ENCODE measurements at places on chromosomes 13 and 19.

DNA sequence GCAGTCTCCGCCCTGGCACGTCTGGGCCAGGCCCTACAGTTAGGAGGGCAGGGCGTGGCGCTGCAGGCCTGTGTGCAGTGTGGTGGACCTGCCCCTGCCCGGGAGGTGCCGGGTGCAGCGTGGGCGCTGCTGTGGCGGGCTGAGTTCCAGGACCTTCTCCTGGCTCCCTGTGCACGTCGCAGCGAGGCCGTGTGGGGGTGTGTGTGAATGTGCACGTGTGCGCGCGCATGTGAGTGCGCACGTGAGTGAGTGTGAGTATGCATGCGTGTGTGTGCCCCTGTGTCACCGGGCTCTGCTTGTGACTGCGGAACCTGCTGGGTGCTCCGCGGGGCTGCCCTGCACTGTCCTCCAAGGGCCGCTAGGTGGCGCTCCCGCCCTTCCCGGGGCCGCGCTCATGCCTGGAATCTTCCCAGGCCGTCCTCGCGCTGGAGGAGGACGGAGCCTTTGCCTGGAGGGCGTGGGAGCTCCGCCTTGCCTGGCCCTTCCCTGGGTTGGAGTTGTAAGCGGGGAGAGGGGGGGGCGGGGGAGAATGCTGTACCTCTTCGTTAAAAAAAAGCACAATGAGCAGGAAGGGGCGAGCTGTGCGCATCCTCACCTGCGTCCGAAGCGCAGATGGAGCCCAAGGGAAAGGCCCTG lies 79.3 kb downstream of the KDM4B start:
- peak overlapping the region; percentile 56 for H3K27ac ChIP-seq
- H3K4me1 ChIP-seq, result peaks cover 12% of the 10 kb centered on the region
- no peak overlapping the region for H3K4me3 ChIP-seq
- DNase-seq, result peak; percentile 96
- H3K27me3 ChIP-seq, result no peaks in the 10 kb centered on the region

DNA sequence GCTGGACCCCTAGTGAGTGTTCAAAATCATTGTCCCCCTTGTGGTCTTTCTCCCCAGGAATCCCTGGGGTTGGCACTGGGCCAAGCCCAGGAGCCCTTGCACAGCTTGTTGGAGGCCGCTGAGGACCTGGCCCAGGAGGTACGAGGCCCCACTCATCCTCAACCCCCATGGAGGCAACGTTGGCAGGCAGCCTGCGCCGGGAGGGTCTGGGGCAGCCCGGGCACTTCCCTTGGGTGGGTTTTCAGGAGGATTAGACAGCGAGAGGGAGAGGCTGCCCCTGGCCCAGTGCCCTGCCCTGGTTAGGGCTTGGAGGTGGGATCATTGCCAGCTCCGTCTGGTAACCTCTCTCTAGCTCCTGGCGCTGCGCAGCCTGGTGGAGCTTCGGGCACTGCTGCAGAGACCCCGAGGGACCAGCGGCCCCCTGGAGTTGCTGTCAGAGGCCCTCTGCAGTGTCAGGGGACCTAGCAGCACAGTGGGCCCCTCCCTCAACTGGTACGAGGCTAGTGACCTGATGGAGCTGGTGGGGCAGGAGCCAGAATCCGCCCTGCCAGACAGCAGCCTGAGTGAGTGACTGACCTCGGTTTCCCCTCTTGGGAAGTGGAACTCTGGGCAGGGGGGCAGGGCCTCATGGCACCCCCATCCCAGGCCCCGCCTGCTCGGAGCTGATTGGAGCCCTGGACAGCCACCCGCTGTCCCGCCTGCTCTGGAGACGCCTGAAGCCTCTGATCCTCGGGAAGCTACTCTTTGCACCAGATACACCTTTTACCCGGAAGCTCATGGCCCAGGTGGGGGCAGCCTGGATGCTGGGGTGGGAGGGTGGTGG lies 3.0 kb downstream of the ABCA7 start:
- H3K4me1 ChIP-seq, result no peaks in the 10 kb centered on the region
- no peaks in the 10 kb centered on the region for H3K27me3 ChIP-seq
- no peak overlapping the region for H3K27ac ChIP-seq

DNA sequence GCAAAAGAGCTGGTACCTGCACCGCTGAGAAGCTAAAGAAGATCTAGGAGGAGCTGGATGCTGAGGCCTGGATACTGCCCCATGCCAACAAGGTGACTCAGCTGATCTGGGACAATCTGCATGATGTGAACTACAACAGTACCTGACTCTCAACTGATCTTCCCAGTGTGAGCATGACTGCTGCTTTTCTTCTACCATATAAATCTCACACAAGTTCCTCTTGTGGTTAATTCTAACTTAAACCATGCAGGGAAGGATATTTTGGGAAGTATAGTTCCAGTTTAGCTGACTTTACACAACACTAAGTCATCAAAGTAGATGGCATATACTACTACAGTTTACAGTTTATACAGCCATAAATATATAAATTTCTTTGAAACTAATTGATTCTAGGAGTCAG lies 91.9 kb downstream of the SLAIN1 start:
- no peaks in the 10 kb centered on the region for H3K27me3 ChIP-seq
- no peak for DNase-seq
- no peaks in the 10 kb centered on the region for H3K36me3 ChIP-seq
- no peaks in the 10 kb centered on the region for H3K4me1 ChIP-seq
- no peak overlapping the region for H3K4me3 ChIP-seq

GRCh38 chr13:105763851-105764250 lies 771.6 kb downstream of the EFNB2 start:
- no peaks in the 10 kb centered on the region for H3K4me1 ChIP-seq
- H3K27me3 ChIP-seq, result no peaks in the 10 kb centered on the region
- DNase-seq, result no peak
- no peak overlapping the region for H3K27ac ChIP-seq
- no peaks in the 10 kb centered on the region for H3K36me3 ChIP-seq

- H3K27ac ChIP-seq, result peak overlapping the region; percentile 73
- no peaks in the 10 kb centered on the region for H3K27me3 ChIP-seq
- H3K36me3 ChIP-seq, result peaks cover 83% of the 10 kb centered on the region
- DNase-seq, result no peak
- no peak overlapping the region for H3K4me3 ChIP-seq
- peaks cover 18% of the 10 kb centered on the region for H3K4me1 ChIP-seq
Observed at GRCh38 chr13:113179374-113180230, 21.2 kb downstream of the PROZ start.

Data from SK-N-SH (cell line).